ENCODE measurements at places on chromosomes 2 and 18.
A peak's percentile ranks its signal among the peaks of the same experiment; 100 is the strongest.

- peaks cover 22% of the 10 kb centered on the region for H3K27me3 ChIP-seq
- no peak overlapping the region for H3K4me3 ChIP-seq
- no peaks in the 10 kb centered on the region for H3K36me3 ChIP-seq
- peaks cover 9% of the 10 kb centered on the region for H3K4me1 ChIP-seq
- no peak overlapping the region for H3K27ac ChIP-seq
Measured at GRCh38 chr2:219444566-219445091, 10.0 kb downstream of the SPEG start.

DNA sequence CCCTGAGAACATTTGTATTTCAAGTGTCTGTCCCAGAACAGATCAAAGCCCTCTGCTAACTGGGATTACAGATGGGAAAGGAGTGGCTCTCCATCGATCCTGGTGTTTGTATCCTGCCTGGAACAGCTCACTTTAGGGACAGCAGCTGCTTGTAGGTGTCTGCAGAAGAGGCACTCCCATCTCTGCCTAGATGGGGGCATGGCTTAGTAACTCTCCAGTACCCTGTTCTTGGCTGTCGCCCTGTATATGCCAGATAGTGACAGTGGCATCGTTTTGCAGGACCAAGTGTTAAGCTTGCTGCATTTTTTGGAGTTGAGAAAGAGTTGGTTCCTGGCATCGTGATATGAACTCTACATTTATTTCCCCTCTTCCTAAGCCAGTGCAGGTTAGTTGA, 189.9 kb downstream of the SH3RF3 start:
- no peaks in the 10 kb centered on the region for H3K36me3 ChIP-seq
- no peak overlapping the region for H3K27ac ChIP-seq
- H3K4me1 ChIP-seq: peaks cover 6% of the 10 kb centered on the region
- no peaks in the 10 kb centered on the region for H3K27me3 ChIP-seq

GRCh38 chr18:5627776-5628511, 84.1 kb upstream of the EPB41L3 start:
- no peaks in the 10 kb centered on the region for H3K36me3 ChIP-seq
- H3K4me3 ChIP-seq: no peak overlapping the region
- H3K4me1 ChIP-seq: peaks cover 21% of the 10 kb centered on the region
- no peak overlapping the region for H3K27ac ChIP-seq

DNA sequence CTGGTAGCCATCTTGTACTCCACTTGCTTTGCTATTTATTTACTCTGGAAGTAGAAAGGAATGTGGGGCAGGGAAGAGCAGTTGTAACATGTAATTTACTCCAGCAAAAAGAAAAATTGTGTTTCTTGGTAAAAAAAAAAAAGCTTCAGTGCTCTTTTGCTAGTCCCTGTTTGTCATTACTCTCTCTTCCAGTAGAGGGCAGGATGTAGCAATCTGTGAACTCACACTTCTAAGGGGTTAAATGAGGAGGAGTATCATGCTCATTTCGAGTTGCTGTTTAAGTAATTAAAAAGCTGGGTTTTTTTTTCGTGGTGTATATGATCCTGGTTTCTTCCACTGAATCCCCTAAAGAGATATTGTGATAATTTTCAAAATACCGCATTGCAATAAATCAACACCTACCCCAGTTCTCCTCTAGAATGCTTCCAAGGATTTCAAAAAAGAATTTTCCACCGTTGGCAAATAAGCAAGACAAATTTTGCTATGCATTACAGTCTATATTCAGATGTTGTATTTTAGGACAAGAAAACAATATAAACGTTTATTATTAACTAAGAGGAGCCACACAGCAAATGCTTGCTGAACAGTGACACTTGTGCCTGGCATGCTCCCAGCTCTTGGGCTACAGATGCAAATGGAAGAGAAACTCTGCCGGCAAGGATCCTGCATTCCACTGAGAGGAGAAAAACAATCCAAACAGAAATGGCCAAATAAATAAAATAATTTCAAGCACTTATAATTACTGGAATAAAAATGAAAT, 261.6 kb downstream of the ASXL3 start:
- no peak overlapping the region for H3K4me3 ChIP-seq
- H3K4me1 ChIP-seq: no peaks in the 10 kb centered on the region
- DNase-seq: no peak
- H3K27me3 ChIP-seq: no peaks in the 10 kb centered on the region

- H3K36me3 ChIP-seq: no peaks in the 10 kb centered on the region
- no peak overlapping the region for H3K27ac ChIP-seq
- H3K4me1 ChIP-seq: no peaks in the 10 kb centered on the region
Measured at GRCh38 chr2:57080035-57080434, 896.2 kb downstream of the CCDC85A start.

GRCh38 chr18:76557026-76557575, 62.1 kb upstream of the ZNF516 start:
- no peak overlapping the region for H3K27ac ChIP-seq
- H3K27me3 ChIP-seq: peaks cover 2% of the 10 kb centered on the region
- DNase-seq: no peak
- no peaks in the 10 kb centered on the region for H3K4me1 ChIP-seq

DNA sequence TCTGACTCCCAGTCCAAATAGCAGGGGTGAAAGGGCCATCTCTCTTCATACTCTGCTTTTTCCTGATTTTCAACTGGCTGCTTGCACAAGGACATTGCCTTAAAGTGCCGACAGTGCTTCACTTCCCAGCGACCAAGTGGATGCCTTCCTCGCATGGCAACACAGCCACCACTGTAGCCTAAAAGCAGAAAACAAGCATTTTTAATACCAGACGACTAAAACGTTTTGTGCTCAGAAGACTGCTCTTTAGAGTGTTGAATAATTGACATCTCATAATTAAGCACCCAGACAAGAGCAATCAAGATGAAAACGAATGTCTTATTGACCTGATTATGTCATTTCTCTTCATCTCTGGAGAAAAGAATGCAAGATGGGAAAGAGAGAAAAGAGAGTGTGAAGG, 75.2 kb downstream of the PLA2R1 start:
- no peak overlapping the region for H3K4me3 ChIP-seq
- no peak for DNase-seq
- no peaks in the 10 kb centered on the region for H3K27me3 ChIP-seq
- no peaks in the 10 kb centered on the region for H3K36me3 ChIP-seq

DNA sequence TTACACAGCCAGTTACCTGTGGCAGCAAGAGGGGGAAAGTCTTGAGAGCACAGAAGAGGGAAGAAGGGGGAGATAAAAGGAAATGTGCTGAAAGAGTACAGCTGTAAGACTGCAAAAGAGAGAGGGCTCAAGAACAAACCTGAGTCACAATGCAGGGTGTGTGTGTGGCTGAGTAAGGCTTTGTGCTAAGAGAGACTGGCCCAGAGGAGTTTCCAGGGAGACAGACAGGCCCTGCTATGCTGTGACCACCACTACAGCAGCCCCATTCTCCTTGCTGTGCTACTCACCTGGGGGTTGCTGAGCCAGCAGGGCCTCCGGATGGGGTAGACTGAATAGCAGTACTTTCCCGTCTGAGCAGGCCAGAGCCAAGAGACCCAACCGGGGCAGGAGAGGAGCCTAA, 12.4 kb upstream of the MPV17 start:
- no peak overlapping the region for H3K4me3 ChIP-seq
- H3K36me3 ChIP-seq: peaks cover 51% of the 10 kb centered on the region
- no peak for DNase-seq
- H3K27ac ChIP-seq: no peak overlapping the region
- no peaks in the 10 kb centered on the region for H3K4me1 ChIP-seq

DNA sequence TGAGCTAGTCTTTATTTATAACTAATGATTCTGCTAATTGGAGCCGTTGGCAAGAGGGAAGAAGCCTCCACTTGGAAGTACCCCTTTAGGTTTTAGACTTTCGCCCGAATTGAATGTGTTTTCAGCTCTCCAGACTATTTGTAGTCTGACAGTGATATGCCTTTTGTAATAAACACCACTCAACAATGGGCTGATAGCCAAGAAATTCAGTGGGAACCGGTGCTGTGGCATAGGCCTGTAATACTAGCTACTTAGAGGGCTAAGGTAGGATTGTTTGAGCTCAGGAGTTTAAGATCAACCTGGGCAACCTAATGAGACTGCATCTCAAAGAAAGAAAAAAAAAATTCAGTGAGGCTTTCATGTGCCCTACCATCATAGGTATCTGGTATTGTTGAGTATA, 13.6 kb upstream of the ZSCAN30 start:
- peaks cover 40% of the 10 kb centered on the region for H3K36me3 ChIP-seq
- no peak overlapping the region for H3K27ac ChIP-seq
- no peaks in the 10 kb centered on the region for H3K4me1 ChIP-seq
- no peak overlapping the region for H3K4me3 ChIP-seq

DNA sequence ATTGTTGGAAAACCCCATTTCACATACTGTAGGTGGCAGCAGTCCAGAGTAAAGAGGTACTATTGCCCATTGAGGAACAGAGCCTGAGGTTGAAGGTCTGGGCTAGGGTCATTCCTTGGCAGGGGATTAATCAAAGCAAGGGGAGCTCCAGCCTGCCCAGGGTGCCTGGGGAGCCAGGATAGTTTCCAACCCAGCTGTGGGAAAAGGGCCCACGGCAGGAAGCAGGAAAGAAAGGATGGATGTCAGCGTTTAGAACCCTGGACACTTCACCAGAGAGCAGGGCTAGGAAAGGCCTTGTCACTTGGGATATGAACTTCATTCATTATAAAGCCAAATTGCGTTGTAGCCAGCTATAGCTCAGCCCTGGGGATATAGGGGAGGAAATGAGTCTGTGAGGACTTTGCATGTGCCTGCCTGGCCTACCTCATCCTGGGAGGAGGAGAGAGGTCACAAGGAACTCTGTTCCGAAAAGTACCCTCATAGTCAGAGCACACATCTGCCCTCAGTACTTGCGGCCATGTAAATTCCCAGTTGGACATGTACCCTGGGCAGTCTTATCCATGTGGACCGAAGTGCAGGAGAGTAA, 140.2 kb upstream of the COPS8 start:
- no peak for DNase-seq
- H3K27me3 ChIP-seq: no peaks in the 10 kb centered on the region
- H3K27ac ChIP-seq: no peak overlapping the region
- no peaks in the 10 kb centered on the region for H3K4me1 ChIP-seq

DNA sequence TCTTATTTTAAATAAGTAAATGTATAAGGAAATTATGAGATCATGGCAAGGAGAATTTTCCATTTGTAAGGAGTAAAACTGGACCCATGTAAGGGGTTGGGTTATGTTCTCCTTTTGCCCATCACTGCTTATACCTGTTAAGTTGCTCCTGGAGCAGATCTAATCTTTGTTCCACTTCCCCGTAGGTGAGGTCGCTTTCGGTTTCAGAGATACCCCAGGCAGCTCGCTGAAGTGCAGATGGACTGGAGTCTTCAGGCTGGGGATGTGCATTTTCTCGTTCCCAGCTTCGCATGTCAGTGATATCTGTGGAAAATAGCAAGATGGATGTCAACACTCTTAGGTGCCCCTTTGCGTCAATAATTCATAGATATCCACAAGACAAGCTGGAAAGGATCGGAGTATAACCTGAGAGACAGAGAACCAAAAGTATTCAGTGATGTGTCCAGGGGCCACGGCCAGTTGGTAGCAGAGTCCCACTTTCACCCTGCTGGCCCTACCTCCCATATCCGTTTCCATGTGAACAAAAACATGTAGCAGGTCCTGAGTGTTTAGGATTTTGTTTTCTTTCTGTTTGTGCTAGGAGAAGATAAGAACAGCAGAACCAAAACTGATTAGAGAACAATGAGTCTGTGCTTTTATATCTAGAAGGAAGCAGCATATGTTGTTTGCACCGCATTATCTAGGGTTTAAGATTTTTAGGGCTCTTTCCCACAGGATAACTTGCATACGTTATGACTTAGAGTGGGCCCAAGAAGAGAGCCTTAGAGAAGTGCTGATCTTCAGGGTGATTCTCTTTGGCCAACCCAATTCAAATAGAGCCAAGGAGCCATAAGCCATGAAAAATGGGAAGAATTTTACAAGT, 36.0 kb downstream of the GCA start:
- DNase-seq: no peak
- no peaks in the 10 kb centered on the region for H3K4me1 ChIP-seq
- no peak overlapping the region for H3K27ac ChIP-seq
- H3K4me3 ChIP-seq: no peak overlapping the region
- no peaks in the 10 kb centered on the region for H3K27me3 ChIP-seq

- no peaks in the 10 kb centered on the region for H3K36me3 ChIP-seq
- H3K27me3 ChIP-seq: no peaks in the 10 kb centered on the region
- H3K4me3 ChIP-seq: no peak overlapping the region
- DNase-seq: no peak
- no peak overlapping the region for H3K27ac ChIP-seq
- H3K4me1 ChIP-seq: no peaks in the 10 kb centered on the region
Measured at GRCh38 chr2:26414311-26414710, 12.6 kb downstream of the DRC1 start.

DNA sequence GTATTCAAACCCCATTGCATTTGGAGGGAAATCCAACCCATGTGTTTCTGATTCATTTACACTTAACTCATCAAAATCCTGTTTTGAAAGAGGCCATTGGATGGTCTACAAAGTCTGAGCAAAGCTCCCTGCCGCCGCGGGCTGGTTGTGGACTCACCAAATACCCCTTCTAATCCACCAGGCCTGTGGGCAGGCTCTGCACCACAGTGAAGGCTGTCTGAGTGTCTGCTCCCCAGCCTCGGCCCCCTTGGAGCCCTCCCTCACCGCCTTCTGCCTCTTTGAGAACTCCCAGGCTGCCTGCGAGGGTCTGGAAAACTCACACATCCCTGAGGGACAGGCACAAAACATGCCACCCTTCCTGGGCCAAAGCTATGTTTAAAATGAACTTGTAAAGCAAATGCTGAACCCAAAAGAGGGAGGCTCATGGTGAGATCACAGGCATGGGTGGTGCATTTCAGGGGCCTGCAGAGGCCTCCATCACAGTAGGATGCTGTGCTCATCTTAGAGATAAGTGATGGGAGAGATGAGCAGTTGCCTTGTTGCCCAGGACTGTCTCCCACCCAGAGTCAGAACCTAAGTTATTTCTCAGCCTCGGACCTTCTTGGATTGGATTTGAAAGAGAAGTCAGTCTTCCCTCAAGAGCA, 225.0 kb downstream of the CYP26B1 start:
- no peak overlapping the region for H3K27ac ChIP-seq
- H3K36me3 ChIP-seq: no peaks in the 10 kb centered on the region
- peaks cover 2% of the 10 kb centered on the region for H3K27me3 ChIP-seq
- H3K4me1 ChIP-seq: no peaks in the 10 kb centered on the region

DNA sequence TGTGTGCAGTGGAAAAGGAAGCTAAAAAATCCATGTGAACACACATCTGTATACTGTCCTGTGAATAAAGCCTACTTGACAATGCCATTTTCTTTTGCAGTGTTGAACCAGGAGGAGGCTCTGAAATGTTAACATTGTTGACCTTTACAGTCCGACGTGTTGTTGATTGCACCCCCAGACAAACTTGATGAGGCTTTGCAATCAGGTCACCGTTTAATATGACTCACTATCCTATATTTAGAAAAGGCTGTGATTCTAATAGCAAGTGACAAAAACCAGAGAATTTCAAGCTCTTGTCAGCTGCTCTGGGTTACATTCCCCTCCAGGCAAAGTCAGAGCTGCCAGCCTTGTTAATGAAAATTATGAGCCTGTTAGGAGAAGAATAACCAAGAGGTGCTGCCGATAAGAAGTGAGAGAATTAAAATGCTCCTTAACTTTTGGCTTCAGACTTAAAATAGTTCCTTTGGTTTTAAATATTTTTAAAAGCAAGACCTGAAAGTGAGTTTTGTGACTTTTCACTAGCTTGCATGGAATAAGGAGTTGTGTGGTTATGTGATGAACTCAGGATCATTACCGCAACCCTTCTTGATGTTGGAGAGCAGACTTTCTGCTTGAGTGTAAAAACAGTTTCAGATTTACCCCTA, 162.1 kb downstream of the QPCT start:
- no peaks in the 10 kb centered on the region for H3K36me3 ChIP-seq
- no peaks in the 10 kb centered on the region for H3K4me1 ChIP-seq
- no peak overlapping the region for H3K27ac ChIP-seq

- H3K4me1 ChIP-seq: peaks cover 13% of the 10 kb centered on the region
- H3K27me3 ChIP-seq: no peaks in the 10 kb centered on the region
- peaks cover 36% of the 10 kb centered on the region for H3K36me3 ChIP-seq
- no peak for DNase-seq
- peak overlapping the region; percentile 11 for H3K27ac ChIP-seq
- H3K4me3 ChIP-seq: no peak overlapping the region
Measured at GRCh38 chr2:69917852-69918251, 2.9 kb downstream of the MXD1 start.
